ENCODE measurements at places on chromosomes 5 and 9.

- DNase-seq: no peak
These were observed 107.1 kb downstream of the PALM2AKAP2 start for GRCh38 chr9:109887079-109887478.

DNA sequence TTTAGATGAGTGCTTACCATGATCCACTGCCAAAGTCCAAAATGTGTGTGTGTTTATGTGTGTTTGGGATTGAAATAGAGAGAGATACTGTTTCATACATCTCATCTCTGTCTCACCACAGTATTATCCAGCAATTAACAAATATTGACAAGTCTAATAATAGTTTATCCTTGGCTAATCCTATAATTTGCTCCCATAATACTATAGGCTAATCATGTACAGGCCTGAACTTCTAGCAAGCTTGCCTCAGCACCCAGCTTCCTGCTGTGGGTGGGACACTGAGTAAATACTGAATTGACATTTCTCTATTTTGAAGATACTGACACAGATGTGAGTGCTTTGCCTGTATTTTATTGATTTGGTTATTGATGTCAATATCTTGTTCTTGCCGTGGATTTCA, 35.3 kb upstream of the KCNV2 start:
- no peak for DNase-seq

GRCh38 chr5:135942202-135942771, 12.5 kb downstream of the LECT2 start:
- no peak for DNase-seq

DNA sequence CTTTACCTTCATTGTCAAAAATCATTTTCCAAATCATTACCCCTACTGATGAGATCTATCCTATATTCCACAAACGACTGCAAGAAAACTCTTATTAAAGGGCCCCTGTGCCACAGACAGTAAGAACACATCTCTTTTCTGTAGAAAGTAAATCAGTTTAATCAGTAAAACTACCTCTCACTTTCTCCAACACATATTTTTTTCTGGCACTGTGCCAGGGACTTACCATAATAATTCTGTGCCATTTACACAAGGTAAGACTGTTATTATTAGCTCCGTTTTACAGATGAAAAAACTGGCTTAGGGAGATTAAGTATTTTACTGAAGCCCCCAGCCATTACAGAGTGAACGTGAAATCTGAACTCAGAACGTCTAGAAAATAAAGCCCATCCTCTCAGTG, 587.0 kb upstream of the COX7C start:
- no peak for DNase-seq

- DNase-seq: no peak
These were observed 230.1 kb downstream of the PBX3 start for GRCh38 chr9:125977223-125977622.

GRCh38 chr5:1511048-1511447, 12.7 kb downstream of the LPCAT1 start:
- no peak for DNase-seq

- no peak for DNase-seq
These were observed 310.1 kb downstream of the ADAMTS6 start for GRCh38 chr5:65171645-65172044.

DNA sequence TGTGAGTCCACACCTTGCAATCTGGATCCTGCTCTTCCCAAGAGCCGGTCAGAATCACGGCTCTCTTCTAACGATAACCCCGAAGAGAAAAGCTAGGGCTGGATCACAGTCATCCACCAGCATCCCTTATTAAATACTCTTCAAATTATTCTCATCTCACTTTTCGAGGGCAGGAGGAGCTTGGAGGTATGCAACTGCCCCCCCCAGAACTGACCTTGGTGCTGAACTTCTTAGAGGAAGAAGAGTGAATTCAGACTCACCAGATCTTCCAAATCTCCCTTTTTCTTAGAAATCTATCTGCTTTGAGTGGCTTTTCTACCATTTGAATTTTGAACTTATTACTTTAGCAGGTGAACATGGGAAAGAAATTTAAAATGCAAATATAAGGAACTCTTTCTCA, 75.7 kb downstream of the MED10 start:
- DNase-seq: no peak

DNA sequence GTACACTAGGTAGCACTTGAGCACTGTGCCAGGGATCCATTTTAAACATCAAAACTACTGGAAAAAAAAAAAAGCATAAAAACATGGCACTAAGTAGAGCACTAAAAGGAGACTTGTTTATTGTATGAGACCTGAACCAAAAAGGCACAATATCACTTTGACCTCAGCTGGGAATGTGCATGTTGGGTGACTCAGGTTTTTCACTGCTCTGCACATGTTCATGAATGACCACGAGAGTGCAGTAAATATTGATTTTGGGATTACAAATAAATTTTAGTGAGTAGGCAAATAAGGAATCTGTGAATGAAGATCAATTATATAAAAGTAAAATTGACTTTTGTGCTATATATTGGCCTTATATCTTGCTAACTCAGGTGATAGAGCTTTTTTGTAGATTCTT, 11.8 kb downstream of the RMI1 start:
- no peak for DNase-seq

GRCh38 chr5:1211701-1212100, 10.3 kb downstream of the SLC6A19 start:
- no peak for DNase-seq

Measured in stimulated activated CD4-positive, alpha-beta T cell treated with anti-CD3 and anti-CD28 coated beads, TNF-alpha, amount 100 ng/mL, for 1 hour (primary cell).